ENCODE measurements at places on chromosomes 1 and 21. TPM values are rescaled to one million over a fixed set of nuclear protein-coding genes. Genes with fewer than 3 reads are reported as not detected.

DNA sequence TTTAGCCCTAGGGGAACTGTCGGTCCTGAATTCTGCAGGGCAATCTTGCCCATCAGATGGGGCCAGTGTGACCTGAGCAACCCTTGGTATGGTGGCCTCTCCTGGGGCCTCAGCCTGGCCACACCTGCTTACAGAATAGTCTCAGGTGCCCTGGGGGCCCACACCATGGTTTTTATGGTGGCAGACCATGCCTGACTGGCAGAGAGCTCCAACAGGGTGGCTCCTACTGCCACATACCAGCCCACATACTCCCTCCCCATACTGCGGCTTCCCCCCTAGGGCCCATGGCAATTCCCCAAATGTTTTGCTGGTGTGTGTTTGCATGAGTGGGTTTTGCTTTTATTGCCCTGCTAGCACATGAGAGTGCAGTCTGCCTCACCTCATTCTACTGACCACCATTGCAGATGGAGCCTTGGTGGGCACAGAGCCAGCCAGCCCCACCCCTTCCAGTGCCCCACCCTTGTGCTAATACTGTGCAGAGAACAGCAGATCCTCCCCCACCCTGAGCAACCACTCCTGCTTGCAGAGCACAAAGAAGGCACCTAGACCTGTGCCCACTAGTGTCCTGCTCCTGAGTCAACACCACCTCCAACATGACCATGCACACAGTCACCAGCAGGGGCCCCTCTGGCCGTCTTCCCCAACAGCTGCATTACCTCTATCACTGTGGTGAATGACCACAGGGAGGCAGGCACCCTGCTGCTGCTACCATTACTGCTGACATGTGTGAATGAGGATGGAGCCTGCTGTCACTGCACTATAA, 86.8 kb downstream of the GDAP2 start:
- no peak for DNase-seq

DNA sequence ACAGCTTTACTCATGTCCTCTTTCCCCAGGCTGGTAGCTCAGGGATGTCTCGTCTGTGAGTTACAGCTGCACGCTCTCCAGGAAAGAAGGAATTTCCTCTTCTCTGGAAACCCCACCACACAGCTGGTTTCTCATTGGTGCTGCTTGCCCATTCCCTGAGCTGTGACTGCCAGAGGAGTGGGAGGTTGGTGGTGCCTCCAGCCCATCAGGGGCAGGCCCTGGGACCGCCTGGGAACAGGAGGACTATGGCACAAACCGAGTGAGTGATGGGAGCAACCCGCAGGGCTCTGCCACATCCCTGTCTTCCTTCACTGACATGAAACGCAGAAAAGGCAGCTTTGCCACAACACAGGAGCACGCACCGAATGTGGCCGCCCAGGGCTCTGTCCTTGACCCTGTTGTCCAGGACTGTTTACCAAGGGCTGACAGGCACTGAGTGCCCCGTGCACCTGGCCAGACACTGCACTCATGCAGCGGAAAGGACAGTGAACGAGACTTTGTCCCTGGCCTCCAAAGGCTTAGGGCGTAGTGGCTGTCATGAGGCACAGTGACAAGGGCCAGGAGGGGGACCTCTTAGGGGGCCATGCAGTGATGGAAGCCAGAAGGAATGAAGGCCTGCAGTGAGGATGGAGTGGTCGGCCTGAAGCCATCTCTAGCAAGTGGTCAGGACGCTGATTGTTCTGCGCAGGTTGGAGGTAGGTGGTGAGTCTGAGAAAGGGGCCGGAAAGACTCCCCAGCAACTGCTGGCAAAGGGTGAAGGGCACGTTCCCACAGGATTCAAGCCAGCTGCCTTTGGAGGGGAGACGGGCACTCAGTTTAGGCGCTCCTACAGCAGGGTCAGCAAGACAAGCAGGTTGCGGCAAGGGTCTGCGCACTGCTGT, 1.7 kb upstream of the CCNL2 start:
- DNase-seq: no peak

ASCL5 gene
- total RNA-seq: not detected

DNA sequence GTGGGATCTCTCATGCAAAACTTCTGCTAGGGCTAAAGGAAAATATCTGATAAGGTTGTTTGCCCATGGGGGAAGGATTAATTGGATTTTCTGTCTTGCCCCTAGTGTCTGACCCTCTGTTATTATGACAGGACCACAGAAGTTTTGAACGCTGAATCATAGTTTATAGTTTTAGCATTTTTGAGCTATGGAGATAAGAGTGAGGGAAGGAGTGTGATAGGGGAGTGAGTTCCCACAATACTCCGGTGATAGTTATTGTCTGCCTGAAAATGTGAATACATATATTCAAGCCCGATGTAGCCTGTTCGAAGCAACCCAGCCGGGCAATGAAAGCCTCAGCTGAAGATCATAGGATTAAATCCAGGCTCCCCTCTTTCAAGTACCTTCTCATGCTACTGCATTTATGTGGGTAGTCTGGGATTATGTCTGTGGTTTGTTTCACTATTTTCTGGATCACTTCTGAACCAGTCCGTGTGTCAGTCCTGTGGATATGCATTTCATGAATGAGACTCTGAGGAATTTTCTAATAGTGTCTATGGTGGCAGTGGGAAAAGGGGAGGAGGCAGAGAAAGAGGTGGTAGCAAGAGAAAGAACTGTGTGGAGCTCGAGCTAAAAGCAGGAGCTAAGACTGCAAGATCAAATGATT, 258.7 kb downstream of the DISC1 start:
- DNase-seq: no peak

PAQR6 gene
- 0.51 TPM for total RNA-seq

CNTN2 gene
- total RNA-seq: 0.38 TPM

GRCh38 chr21:30713766-30714165, 4.8 kb downstream of the KRTAP21-3 start:
- DNase-seq: no peak

DR1 gene
- 33.2 TPM for total RNA-seq

RGS2 gene
- 18.4 TPM for total RNA-seq

GRCh38 chr1:22633697-22634463, 2.5 kb upstream of the C1QA start:
- no peak for DNase-seq

GRCh38 chr1:183914276-183914675, 109.4 kb downstream of the RGL1 start:
- no peak for DNase-seq

DNA sequence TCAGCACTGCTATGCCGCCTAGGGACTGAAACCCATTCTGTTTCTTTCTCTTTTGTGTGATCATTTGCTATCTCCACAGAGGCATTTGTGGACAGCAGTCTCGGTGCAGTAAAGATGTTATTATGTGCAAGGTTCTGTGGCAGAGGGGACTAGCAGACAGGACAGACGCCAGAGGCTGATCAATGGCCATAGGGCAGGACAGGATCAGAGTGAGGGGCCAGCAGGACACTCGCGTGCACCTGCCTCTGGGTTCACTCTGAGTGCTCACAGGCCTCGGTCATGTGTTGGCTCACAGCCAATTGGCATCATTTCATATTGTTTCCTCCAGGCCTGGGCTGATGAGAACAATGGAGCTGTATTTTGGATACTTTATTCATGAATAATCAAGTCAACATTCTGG, 212.6 kb downstream of the TGFB2 start:
- no peak for DNase-seq

DNA sequence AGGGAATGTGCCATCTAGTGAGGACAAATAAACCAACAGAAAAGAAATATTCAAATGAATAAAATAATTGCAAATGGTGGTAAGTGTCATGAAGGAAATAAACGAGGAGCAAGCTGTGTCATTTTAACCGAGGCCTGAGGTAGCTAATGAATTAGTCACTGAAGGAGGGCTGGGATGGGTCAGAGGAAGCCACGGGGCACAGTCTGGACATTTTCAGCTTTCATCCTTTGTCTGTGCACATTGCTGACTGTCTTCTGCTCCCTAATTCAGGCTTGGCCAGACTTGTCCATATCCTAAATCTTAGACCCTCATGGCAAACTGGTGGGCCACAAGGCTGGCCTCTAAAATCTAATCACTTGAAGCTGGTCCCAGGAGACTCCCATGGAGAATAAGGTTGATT, 138.4 kb downstream of the RHOU start:
- no peak for DNase-seq

- DNase-seq: peak; percentile 77
Measured at GRCh38 chr1:63316984-63317816, 5.2 kb upstream of the FOXD3 start.

CA6 gene
- total RNA-seq: not detected

DNA sequence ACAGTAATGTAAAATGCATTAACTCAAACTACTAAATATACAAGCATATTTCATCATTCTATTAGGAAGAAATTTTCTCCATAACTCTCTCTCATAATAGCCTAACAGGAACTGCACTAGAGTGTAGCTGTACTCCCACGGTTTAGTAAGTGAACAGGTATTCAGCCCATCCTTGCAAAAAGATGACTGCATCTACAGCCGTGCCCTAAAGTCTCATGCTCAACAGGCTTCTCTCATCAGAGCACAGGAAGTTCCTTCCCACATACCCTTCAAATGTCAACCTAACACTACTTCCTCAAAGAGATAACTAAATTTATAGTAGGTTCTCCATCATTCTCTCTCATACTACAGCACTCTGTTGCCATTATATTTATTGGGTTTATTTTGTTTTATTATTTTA, 251.6 kb downstream of the AKT3 start:
- no peak for DNase-seq

DNA sequence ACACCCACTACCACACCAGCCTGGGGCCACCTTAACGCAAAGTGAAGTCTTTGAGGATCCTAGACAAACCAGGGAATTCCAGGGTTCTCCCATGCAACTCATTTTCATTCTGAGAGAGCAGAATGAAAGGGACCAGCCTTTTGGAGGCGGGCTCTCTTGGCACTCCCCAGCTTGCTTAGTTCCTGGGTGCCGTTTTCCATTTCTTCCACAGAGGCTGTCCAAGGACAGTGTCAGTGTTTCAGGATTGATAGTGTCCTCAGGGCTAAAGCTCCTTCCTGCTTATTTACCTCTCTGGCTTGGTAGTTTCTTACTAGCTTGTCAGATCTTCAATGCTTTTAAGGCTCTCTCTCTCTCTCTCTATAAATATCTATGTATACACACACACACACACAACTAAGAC, 30.1 kb upstream of the GNG4 start:
- no peak for DNase-seq

GRCh38 chr1:37410815-37411214, 63.6 kb upstream of the ZC3H12A start:
- DNase-seq: no peak

ARHGEF16 gene
- 0.89 TPM for total RNA-seq

GRCh38 chr1:232984577-232985425, 34.4 kb downstream of the NTPCR start:
- no peak for DNase-seq

DNA sequence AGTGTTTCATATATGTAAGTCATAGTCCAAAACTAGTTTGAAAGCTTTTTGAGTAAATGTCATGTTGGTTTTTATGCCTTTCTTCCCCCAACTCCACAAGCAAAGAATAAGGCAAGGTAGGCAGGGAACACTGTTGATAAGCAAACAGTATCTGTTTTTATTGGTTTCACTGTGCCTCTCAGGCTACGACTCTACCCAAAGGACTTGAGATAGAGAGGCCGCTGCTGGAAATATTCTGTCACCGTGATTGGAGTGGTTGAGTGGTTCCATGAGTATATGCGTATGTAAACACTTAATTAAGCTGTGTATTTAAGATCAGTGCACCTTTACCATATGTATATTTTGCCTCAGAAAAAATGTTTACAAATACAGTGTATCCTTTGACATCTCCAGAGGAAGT, 138.1 kb upstream of the KIF26B start:
- DNase-seq: no peak

DNA sequence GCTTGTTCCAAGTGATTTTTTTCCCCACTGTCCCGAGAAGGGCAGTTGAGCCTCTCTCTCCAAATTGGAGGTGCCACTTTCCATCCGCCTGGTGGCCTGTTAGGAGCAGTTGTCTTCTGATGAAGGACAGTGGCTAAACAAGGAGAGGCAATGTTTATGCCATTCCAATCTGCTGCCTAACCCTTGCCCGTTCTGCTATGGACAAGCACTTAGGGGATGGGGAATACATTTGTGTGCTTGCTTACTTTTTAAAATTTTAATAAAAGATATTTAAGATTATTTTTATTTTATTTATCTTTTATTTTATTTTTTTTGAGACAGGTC, 12.0 kb downstream of the COQ8A start:
- DNase-seq: no peak

- no peak for DNase-seq
Measured at GRCh38 chr1:203268901-203269653, 36.2 kb upstream of the BTG2 start.

HSD3B1 gene
- total RNA-seq: not detected

GRCh38 chr1:8232036-8232757, 85.7 kb upstream of the SLC45A1 start:
- no peak for DNase-seq

KIF17 gene
- total RNA-seq: 5.2 TPM

DNA sequence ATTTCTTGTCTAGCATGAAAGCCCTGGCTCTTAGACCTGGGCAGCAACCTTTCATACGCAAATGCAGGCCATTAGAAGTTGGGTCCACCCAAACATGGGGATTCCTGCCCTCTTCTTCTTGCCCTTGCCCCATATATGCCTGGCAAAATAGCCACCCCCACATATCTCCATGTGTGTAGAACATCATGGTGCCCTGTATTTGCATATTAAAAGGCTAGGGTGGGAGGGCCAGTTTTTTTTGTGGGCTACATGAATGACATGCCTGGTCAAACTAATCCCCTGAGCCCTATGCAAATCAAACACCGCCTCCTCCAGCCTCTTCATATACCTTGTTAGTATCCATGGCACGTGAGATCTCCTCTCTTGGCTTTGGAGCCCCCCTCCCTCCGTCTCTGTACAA, 24.7 kb downstream of the MFSD2A start:
- DNase-seq: no peak

GRCh38 chr1:205719762-205720161, 30.2 kb downstream of the NUCKS1 start:
- no peak for DNase-seq

TSTD1 gene
- total RNA-seq: 9.3 TPM

GRCh38 chr21:15748586-15748985, 18.8 kb downstream of the USP25 start:
- no peak for DNase-seq

DNA sequence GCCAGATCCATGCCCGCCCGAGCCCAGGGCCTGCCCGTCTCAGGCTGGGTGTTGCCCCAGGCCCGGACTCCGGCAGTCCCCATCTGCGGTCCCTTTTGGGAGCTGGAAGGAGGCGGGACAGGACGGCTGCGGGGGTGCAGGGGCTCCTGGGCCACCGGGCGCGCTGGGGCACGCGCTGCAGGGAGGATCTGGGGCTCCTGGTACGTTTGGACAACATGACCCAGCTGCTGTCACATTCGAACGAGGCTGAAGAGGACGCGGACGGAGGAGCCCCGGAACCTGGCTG, 6.6 kb upstream of the CALML6 start:
- no peak for DNase-seq

DNA sequence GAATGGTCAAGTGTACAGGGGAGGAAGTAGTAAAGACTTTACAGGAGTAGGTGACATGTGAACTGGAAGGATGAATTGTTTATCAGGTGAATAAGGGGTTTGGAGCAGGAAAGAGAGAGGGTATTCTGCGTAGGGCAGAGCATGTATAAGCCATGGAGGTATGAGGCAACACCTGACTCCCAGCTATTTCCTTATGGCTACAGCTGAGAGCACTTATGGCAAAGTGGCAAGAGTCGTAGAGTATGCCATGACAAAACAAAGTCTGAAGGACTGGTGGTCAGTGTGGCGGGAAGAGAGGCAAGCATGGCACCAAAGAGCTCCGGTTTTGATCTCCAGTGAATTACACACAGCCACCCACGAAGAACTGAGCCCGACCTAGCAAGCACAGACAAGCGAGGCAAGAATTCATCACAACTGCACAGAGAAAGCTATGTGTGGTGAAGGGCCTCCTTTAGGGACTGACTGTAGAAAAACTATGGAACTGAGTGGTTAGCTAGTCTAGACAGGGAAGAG, 9.0 kb upstream of the ELOVL1 start:
- no peak for DNase-seq

PADI2 gene
- total RNA-seq: 0.46 TPM

LCE6A gene
- total RNA-seq: not detected

Measured in Right ventricle myocardium superior (tissue), 1 donor.